ENCODE measurements at places on chromosomes 12 and 14.

- DNase-seq = no peak
Measured at GRCh38 chr12:49059045-49059298, 1.6 kb downstream of the KMT2D start.

GRCh38 chr12:104272938-104273337, 30.6 kb upstream of the EID3 start:
- DNase-seq = no peak

DNA sequence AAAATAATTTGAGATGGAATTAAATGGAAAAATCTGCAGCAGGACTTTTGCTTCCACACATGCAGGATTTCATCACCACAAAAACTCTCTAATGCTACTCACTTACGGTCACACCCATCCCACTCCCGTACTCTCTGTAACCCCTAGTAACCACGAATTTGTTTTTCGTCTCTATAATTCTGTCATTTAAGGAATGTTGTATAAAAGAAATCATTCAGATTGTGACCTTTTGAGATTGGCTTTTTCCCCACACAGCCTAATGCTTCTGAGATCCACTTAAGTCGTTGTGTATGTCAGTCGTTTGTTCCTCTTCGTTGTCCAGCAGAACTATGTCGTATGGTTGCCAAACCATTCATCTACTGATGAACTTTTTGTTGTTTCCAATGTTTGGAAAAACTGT, 19.8 kb upstream of the PZP start:
- no peak for DNase-seq

GRCh38 chr14:77864085-77864484, 64.2 kb downstream of the ADCK1 start:
- DNase-seq = no peak

DNA sequence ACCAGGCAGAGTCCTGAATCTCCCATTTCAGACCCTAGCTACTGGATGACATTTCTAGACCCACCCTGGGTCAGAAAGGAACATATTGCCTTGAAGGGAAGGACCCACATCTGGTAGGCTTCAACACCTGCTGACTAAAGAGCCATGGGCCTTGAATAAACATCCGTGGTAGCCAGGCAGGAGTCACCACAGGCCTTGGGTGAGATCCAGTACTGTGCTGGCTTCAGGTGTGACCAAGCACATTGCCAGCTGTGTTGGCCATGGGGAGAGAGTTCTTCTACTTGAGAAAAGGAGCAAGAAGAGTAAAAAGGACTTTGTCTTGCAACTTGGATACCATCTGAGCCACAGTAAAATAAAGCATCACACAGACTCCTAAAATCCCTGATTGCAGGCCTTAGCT, 332.6 kb downstream of the SLC16A7 start:
- no peak for DNase-seq
